ENCODE measurements at places on chromosomes 3 and 15.
A peak's percentile ranks its signal among the peaks of the same experiment; 100 is the strongest.

DNA sequence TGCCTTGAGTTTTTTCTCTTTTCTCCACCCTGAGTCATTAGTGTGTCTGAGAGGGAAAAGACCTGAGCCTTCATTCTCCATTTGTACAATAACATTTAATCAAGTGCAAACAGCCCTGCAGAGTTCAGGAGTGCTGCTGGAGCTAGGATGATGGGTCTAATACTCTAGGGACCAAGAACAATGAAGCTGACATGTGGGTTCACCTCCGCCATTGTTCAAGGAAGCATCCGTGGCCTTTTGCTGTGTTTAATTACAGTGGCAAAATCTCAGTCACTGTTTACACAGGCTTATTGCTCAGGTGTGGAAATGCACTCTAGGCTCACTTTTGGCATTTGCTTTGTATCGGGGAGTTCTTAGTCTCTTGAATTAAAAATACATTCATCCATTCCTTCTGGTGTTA is 259.6 kb downstream of the LRTM1 start:
- DNase-seq = no peak

DNA sequence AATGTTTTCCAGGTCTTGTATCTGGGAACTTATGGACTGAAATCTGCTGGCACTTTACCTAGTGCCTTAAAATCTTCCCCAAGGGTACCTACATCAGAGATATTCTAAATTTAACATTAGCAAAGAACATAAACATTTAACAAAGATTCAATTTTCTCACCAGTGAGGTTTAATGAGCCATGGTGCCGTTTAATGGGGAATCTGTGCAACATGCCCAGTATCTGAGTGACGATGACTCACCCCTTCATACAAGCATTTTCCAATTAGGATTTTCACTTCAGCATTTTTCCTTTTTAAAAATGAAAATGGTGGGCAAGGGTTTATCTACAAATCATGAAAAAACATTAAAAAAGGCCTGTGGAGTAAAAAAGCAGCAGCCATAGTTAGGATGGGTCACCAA is 189.4 kb downstream of the SLC9A9 start:
- DNase-seq = no peak

DNA sequence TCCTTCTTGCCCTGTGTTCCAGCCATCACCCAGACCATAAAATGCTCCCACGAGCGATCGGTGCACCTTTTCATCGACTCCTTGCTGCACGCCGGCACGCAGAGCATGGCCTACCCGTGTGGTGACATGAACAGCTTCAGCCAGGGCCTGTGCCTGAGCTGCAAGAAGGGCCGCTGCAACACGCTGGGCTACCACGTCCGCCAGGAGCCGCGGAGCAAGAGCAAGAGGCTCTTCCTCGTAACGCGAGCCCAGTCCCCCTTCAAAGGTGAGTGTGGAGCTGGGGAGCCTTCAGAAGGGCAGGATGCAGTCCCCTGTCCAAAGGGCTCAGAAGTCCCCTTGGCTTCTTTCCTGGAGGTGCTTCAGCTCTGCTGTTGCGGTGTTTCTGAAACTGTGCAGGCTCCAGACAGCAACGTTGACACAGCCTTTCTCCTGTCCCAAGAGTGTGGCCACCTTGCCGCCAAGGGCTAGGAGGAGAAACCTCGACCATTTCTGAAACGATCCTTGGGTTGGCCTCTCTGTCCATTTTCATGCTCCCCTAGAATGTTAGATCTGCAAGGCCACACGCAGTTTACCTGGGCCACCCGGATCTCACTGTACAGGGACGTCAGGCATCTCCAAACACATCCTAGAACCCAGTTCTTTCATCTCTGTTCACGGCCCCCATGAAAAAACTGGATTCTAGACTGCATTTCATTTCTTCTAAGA is 116.7 kb downstream of the LIPC start:
- DNase-seq = no peak

- no peak for DNase-seq
Observed at GRCh38 chr3:180820400-180820799, 92.1 kb upstream of the FXR1 start.

GRCh38 chr15:68209735-68210408 is 4.7 kb upstream of the CALML4 start:
- DNase-seq = no peak

DNA sequence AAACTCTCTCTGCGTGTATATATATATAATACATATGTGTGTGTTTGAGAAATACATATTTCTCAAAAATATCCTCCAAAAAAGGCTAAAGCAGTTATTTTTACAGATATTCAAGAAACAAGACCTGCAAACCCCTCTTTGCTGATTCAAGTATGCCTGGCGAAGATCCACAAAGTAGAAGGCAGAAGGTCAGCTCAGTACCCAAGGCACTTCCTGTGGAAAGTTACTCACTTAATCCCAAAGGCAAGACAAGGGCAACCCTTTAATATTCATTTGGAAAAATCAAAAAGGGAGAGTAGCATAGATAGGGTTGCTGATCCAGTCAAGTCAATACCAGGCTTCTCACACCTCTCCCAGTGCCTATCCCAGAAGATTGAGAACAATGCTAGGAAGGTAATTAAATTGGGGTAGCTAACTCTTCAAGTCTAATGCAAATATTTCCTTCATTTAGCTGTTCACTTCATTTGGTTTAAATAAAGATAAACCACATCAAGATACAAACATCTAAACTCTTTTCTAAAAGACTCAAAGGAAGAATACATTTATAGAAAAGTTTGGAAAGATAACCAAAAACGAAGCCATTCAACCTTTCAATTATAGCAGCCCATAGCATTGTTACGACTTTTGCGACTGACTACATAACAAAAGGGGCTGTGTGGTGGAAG is 7.2 kb downstream of the COX17 start:
- DNase-seq = no peak

GRCh38 chr3:137972396-137972795 is 37.6 kb upstream of the CLDN18 start:
- DNase-seq = no peak

DNA sequence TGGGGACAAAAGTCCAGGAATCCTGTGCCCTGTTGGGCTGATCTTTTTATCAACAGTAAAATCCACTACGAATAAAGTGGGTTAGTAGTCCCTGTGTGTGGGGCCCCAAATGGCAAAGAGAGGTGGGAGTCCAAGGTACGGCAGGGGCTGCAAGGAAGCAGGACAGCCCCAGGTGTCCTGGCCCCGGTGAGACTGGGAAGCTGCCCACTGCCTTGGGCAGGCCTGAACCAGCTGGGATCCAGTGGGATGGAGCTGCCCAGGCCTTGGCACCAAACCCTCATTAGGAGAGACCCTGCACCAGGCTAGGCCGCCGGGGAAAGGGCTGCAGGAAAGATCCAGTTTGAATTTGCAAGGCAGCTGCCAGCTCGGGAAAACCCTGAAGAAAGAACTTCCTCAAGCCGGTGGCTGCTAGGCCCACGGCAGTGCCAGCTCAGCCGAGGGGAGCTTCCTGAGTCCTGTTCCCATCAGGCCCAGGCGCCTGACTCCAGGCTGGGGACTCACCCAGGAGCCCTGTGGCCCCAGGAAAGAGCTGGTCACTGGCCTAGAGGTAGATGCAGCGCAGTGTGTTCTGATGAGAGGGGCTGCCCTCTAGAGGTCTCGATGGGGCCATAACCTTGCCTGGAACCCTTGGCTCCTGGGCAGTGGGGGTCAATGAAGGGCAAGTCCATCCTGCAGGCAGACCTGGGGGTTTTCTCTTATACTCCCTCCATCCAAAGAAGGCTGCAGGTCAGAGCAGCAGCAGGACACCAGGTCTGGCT is 14.4 kb upstream of the GNAI2 start:
- DNase-seq = no peak

DNA sequence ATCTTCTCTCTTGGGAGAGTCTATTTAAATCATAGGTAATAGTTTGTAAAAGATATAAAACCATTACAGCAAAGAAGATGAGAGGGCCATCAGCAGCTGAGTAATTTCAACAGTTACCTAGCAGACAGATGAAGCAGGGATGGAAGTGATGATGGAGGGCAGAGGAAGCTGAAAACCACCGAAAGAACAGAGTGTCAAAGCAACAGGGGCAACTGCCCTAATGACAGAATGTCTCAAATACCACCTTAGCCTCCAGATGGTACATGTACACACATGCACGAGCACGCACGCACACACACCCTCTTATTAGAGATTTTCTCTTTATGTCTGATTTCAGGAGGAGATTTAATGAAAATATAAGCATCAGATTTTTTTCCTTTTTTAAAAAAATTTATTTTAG is 64.5 kb downstream of the NEDD4 start:
- DNase-seq = no peak

GRCh38 chr15:48449734-48450133 is 118.5 kb downstream of the DUT start:
- no peak for DNase-seq

DNA sequence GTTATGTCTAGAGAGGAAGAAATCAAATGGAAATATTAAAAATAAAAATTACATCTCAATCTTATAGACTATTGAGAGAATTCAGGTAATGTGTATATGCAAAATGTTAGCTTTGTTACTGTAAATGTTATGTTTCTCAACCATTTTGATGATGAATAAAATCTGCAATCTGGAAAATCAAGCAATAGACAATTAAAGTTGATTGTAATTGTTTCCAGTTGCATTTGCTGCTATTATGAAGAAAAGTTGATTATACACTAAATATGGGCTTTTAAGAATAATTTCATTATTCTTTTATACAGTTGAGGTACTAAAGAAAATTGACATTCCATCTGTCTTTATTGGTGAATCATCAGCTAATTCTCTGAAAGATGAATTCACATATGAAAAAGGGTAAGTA is 68.9 kb downstream of the PFN2 start:
- DNase-seq = no peak

DNA sequence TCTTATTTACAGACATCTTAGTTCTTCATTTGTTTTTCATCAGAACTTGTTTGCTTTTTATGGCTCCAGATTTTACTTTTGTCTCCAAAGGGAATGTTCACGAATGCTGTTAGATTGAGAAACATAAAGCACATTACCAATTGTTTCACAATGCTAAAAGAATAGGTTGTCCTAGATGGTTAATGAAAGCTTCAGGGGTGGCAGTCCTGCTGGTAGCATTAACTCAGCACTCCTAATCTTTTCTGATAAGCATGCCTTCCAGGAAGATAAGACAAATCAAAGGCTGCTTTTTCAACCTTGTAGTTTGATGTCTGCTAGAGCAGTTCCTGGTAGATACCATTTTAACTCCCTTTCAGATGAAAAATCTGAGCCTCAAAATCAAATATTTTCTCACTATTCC is 619.4 kb downstream of the PYDC2 start:
- DNase-seq = no peak

DNA sequence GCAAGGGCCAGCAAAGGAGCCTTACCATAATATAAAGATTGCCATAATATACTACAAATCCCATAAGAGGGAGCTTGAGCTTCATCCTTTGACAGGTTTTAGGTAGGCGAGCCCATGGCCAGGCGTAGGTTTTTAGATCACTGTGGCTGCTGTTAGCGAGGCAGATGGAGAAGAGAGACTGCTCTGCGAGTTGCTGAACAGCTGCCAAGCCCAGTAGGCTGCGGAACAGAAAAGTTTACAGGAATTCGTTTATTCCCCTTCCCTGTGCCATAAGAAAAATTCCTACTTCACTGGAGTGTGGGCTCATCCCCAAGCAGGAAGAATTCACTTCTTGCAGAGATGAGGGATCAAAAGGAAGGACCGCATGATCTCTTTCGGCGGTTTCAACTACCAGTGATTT is 30.5 kb downstream of the TMED3 start:
- no peak for DNase-seq

DNA sequence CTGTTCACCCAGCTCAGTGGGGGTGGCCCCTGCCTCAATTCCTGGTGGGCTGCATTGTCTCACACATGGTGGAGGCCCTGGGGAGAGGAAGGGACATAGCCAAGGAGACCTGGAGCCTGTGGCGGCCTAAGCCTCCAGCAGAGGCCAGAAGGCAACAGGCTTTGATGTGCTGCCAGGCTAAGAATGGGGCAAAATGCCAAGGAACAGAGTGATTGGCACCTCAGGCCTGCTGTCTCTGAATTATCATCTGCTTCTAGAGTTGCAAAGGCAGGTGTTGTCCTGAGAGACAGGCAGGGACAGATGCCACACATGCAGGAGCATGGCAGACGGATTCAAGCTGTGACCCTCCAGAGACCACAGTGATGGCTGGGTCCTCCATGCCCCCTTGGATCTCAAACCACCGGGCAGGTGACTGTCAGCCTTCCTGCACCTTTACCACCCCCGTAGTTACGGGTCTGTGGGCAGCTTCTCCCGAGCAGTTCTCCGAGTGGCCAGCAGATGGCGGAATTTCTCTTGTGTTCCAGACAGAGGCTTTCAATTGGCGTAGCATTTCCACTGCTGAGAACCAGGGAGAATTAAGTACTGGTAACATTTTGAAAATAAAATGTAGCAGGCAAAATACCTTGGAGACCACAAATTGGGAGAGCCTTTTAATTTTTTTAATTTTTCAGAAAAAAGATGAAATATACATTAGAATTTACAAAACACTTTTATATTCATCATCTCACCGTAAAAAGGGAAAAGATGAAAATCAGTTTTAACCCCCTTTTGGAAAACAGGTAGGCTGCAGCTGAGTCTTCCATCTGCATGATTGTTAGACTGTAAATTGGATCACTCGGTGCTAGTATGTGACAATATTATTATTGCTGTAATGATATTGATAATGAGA is 525.5 kb upstream of the CFAP20DC start:
- DNase-seq = peak; percentile 79

DNA sequence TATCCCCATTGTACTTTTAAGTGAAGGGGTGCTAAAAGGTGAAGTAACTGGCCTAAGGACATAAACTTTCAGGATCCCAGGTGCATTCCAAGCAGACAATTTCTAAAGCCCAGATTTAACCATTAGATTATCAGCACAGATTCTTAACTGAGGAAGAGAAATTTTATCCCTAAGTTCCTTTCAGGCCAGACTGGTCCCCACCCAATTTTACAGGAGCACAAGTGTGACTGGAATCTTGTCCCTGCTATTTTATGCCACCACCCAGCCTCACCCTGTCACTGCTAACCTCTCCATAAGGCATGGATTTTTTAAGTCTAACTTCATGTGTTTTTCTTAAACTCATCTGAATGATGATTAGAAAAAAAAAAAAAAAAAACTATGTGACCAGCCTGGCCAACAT is 37.1 kb upstream of the ATP1B3 start:
- DNase-seq = no peak

GRCh38 chr3:105950881-105951600 is 82.2 kb upstream of the CBLB start:
- DNase-seq = no peak

All from activated CD8-positive, alpha-beta memory T cell treated with anti-CD3 and anti-CD28 coated beads for 1 hour (primary cell).